ENCODE measurements at places on chromosomes 3 and 15. TPM values are rescaled to one million over a fixed set of nuclear protein-coding genes. Genes with fewer than 3 reads are reported as not detected.

CCDC14 gene
- 18.4 TPM for total RNA-seq

FMN1 gene
- 0.46 TPM for total RNA-seq

CXCR6 gene
- not detected for total RNA-seq

MCF2L2 gene
- total RNA-seq = 0.17 TPM

CPN2 gene
- not detected for total RNA-seq

COL8A1 gene
- not detected for total RNA-seq

C3orf70 gene
- 0.21 TPM for total RNA-seq

RPLP1 gene
- 3,806 TPM for total RNA-seq

CHRFAM7A gene
- 4.4 TPM for total RNA-seq

POC1A gene
- total RNA-seq = 18.9 TPM

PIGZ gene
- total RNA-seq = 1.6 TPM

PRTG gene
- total RNA-seq = 8.9 TPM

ACOX2 gene
- 8.8 TPM for total RNA-seq

Data from A549 treated with AZD2906 at 1 μM for 4 hours (cell line).